ENCODE measurements at places on chromosomes 7 and 10.

DNA sequence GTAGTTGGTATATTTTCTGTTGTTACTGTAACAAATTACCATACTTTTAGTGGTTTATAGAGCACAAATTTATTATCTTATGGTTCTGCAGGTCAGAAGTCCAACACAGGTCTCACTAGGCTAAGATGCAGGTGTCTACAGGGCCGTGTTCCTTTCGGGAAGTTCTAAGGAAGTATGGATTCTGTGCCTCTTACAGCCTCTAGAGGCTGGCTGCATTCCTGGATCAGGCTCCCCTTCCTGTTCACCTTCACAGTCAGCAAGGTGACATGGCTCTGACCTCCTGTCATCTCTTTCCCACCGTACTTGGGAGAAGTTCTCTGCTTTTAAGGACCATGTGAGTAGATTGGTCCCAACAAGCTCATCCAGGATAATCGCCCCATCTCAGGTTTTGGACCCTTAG is 37.3 kb downstream of the BMPR1A start:
- DNase-seq: no peak

DNA sequence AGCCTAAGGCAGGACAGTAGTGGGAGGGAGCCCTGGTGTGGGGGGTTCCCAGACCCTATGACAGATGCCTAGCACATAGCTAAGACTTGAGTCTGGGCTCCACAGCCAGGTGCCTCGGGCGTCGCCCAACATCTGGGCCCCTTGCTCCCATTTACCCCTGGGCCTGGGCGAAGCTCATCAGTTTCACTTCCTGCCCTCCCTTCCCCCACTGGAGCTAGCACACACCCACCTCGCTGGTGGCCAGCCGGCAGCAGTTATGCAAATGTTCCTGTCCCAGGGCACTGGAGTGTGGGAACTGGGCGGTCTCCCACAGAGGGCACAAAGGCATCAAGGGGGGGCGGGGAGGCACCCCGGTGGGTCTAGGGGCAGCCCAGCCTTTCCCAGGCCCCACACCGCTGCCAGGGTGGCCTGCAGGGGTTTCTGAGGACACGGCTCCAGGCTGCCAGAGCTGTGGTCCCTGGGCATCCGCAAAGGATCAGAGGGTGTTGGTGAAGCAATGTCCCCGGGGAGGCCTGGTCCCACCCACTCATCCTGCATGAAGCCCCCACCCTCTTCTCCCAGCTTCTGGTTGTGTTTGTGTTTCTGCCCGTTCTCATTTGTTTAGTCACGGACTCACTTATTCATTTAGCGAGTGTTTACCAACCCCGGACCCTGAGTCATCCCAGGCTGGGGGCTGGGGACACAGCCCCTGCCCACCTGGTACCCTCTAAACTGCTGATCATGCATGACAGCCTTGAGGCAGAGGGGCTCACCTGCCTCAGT is 20.4 kb downstream of the SH2B2 start:
- DNase-seq: no peak

GRCh38 chr10:70903262-70903921 is 15.0 kb upstream of the PCBD1 start:
- no peak for DNase-seq

GRCh38 chr10:66457629-66458028 is 468.2 kb upstream of the LRRTM3 start:
- DNase-seq: no peak

- no peak for DNase-seq
Measured at GRCh38 chr7:132276234-132276630, 300.0 kb downstream of the PLXNA4 start.

GRCh38 chr10:100713859-100714565 is 31.4 kb upstream of the PAX2 start:
- no peak for DNase-seq

- DNase-seq: no peak
Measured at GRCh38 chr7:158107806-158108205, 479.8 kb downstream of the PTPRN2 start.

- no peak for DNase-seq
Measured at GRCh38 chr10:106942035-106942662, 222.4 kb downstream of the SORCS1 start.

GRCh38 chr7:20352573-20353306 is 22.0 kb downstream of the ITGB8 start:
- DNase-seq: peak; percentile 85

- no peak for DNase-seq
Measured at GRCh38 chr10:80517416-80518142, 20.1 kb upstream of the SH2D4B start.

DNA sequence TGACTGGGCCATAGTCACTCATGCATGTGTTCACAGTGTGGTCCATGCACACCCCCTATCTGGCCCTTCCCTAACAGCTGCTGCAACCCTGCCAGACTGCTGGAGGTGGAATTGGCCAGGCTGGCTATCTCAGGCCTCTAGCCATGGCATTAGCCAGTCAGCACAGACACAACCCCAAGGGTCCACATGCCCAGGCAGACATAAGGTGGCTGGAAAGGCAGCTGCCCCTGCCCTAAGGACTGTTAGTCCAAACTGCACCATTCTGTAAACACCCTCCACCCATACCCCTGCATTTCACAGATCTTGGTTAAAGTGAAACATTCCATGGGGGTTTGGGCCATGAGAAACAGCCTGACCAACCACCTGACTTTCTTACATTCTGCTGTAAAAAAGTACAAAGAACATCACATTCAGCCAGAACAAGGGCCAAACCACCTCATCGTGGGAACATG is 137.4 kb upstream of the KCNMA1 start:
- no peak for DNase-seq

- no peak for DNase-seq
Measured at GRCh38 chr7:44074349-44074695, 8.0 kb downstream of the POLM start.

DNA sequence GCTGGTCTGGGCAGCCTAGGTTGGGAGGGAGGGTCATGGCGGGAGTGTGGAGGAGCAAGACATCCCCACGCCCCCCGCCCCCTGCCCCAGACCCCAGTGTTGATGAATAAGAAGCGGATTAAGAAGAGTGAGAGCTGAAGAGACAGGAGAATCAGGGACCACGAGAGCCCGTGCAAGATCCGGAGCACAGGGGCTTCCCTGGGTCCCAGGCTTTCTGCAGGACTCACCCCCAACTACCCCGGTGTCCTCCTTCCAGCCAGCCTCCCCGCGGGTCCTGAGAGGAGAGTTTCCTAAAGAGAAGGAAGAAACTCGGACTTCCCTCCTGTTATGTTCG is 20.1 kb downstream of the GHRHR start:
- DNase-seq: no peak

GRCh38 chr7:83677180-83677866 is 28.4 kb upstream of the SEMA3E start:
- DNase-seq: peak; percentile 78

- DNase-seq: peak; percentile 20
Measured at GRCh38 chr10:43138757-43139241, 554 bp downstream of the CSGALNACT2 start.

DNA sequence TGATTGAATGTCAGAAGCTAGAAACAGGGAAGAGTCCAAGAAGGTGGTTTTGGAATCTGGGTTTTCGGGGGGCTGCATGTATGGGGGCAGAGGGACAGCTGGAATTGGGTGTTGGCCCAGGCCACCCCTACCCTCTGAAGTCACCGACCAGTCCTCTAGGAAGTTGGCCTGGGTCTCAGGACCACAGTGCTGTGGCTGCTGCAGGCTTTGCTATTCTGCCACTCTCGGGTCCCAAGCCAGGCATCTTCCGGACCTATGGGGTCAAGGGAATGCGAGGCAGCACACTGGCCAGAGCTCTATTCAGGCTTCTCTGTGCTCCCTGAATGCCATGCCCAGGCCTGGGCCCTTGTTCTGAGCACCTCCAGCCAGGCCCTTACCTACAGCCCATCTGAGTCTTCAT is 13.2 kb downstream of the FGF8 start:
- DNase-seq: no peak

GRCh38 chr7:12646139-12646538 is 41.3 kb upstream of the ARL4A start:
- DNase-seq: peak; percentile 40

GRCh38 chr7:79523436-79523835 is 70.0 kb upstream of the MAGI2 start:
- DNase-seq: no peak

GRCh38 chr7:6425948-6426347 is 21.8 kb downstream of the DAGLB start:
- DNase-seq: no peak

GRCh38 chr7:51847461-51848134 is 531.0 kb upstream of the COBL start:
- no peak for DNase-seq

DNA sequence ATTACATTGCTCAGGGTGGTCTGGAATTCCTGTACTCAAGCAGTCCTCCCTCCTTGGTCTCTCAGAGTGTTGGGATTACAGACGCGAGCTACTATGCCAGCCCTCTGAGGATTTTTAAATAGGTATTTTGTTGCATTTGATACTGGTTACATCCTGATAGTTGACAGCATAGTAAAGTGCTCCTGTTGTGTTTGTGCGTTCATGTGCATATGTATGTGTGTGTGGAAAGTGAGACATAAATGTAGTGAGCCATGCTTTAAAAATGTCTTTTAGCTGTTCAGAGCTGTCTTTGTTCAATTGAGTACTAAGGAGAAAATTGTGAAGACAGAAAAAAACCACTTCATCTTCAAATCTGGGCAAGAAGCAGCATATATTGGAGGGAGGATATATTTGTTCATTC is 27.8 kb downstream of the ZNRF2 start:
- DNase-seq: no peak

- DNase-seq: no peak
Measured at GRCh38 chr10:79084972-79085597, 16.3 kb downstream of the ZMIZ1 start.

DNA sequence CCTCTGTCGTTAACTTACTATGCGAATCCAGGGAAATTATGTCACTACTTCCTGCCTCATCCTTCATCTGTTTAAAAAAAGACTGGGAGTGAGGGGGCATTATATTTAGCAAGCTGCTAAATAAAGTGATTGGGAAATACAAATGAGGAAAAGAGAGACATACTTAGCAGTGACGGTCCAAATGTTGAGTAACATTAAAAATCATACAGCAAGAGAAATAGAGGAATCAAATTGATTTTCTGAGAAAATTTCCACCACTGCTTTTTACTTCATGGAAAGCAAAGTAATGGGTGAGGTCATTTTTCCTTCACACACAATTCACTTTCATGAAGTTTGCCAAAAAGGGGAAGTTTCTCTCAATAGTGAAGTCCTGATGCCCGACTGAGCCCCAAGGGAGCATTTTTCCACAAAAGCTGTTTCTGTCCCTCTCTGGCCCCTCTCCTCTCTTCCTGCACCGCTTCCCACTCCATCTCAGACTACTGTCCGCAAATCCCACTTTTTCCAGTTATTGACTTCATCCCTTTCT is 61.9 kb upstream of the ADO start:
- DNase-seq: no peak

- no peak for DNase-seq
Measured at GRCh38 chr7:45923818-45924217, 2.7 kb upstream of the IGFBP3 start.

- no peak for DNase-seq
Measured at GRCh38 chr7:55066524-55066923, 47.7 kb downstream of the EGFR start.

DNA sequence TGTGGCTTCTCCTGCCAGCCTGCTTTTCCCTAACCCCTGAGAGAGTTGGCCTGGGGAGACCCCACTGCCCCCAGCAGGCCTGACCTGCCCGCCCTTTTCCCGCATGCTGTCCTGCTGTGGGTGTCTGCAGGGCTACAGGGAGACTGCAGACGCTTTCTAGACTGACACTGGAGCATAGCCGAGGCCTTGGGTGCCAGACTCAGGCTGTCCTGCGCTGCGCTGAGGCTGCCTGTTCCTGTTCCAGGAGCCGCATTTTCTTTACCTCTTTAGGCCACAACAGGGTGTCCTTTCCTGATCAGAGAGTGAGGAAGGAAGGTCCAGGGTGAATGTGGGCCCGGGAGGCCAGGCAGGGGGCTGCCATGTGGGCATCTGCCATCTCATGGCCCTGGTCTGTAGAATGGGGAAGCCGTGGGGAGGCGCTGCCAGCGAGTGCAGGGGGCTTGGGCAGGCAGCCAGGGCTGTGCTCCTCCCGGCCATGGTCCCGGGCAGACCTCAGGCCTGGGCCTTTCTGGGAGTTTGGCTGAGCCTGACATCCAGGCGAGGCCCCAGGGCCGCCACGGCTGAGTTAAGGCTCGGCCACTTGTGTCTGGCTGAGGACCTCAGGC is 3.6 kb downstream of the PWWP2B start:
- DNase-seq: no peak

DNA sequence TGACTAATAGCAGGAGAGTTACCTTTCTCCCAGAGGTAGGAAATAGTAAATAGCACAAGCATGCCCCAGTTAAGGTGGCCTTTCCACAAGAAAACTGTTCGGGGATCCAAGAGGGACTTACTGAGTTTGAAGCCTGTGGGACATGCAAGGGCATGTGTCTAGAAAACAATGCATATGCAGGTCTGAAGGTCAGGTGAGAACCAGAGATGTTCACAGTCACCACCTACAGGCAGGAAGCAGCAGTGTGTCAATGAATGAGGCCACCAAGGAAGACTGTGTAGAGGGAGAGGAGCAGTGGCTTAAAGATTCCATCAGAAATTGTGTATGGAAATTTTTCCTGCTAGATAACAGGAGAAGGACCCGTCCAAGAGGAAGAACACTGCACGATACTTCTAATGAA is 66.0 kb downstream of the CALD1 start:
- DNase-seq: no peak

DNA sequence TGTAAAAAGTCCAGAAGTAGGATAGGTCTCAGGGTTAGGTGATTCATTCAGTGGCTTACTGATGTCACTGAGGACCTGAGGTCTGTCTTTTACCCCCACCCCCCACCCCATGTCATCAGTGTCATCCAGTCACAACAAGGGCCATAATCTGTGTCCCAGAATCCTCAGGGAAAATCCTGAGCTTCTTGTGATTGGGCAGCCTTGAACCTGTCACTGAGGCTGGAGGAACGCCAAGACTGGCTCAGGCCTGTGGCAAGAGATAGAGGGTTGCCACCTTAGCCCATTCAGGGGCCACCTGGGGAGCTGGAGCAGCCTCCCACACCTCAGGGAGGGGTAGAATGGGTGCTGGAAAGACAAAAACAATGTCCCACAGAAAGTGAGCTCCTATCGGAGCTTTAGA is 29.7 kb downstream of the NUB1 start:
- no peak for DNase-seq

DNA sequence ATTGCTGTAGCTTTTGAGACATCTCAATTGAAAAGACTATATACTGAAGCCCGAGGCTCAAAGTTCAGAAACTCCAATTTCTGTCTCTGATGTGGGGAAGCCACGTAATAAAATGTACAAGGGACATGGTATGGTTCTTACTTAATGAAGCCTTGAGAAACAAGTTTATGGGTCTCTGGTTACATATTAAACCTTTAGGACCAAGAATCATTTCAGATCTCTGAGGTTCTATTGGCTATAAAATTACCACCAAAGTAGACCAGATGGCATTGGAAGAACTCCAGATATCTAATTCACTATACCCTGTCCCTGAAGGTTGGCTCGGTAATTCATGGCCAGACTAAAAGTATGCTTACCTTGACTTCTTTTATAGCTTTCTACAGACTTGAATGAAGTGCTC is 23.7 kb downstream of the STAMBPL1 start:
- DNase-seq: no peak

All from foreskin melanocyte (primary cell).